Frontal cortex (tissue), 4 donors: ENCODE measurements at places on chromosomes 12 and 14.

DNA sequence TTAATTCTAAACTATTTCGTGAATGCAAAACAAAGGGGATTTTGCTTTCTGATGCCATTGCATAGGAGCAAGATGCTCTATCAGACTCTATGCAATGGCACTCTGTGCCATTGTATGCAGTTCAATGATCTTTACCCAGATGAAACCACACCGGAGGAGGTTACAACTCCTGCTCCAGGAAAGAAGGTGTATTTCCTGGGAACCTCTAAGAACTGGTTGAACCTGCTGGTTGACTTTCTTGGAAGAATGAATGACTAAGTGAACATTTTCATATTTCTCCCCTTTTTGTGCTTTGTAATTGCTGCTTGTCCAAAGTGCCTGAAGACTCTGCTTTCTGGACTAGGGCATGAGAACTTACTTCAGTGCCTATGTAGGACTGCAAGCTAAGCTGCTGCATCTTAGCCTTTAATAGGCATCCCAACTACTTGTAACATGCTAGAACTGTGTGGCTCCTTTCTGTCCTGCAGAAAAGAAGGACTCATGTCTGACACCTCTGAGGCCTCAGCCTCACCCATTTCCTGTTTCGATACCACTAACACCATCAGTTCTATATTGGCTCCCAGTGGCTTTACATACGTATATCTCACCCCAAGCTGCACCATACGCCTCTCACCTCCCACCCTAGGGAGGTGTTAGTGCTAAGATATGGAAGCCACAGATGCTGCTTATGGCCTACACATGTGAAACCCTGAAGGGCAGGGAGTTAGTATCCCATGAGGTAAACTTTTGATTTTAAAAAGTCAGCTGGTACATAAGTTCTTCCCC, 193.5 kb upstream of the CNOT2 start:
- DNase-seq: no peak

DNA sequence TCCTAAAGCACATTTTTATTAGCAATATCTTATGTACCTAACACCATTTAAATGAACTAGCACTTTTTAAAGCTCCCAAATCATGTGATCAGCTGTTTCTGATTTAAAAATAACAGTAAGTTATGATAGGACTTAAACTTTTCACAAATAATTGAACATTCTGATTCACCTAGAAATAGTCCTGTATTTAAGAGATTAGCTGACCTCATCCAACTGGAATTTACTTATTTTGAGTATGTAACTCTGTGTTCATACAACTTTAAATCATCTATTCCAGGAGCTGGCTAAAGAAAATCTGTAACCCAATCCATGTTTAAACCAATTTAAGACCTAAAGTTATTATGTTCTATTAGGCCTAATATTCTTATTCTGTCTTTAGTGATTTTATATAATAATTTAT, 184.3 kb downstream of the CCDC91 start:
- DNase-seq: no peak

DNA sequence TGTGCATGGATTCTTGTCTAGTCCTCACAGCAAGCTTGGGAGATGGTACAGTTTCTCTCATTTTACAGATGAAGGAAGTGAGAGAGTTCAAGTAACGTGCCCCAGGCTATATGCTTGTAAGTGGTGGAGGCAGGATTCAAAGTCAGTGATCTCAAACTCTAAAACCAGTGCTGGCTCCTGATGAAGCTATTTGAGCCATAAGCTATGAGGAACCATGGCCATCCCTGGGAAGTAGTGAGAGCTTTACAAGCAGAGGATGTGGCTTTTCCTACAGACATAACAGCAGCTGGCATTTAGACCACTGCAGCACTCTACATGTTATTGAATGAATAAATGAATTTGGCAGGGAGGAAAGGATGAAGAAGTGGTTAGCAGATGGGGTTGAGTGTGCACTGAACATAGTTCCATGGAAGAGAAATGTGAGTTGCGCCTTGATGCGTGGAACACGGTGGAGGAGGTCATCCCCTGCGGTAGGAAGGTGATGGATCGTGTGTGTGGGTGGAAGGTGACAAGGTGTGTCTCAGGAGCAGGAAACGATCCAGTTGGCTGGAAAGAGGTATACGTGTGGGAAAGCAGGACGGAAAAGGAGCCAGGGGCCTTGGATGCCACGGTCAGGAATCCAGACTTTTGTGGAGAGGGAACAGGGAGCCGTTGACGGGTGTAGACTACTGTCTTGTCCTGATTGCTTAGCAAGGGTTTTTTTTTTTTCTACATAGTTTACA, 65.2 kb downstream of the RFX4 start:
- no peak for DNase-seq

- peak; percentile 15 for DNase-seq
Observed at GRCh38 chr12:13661005-13661887, 320.2 kb downstream of the GRIN2B start.

DNA sequence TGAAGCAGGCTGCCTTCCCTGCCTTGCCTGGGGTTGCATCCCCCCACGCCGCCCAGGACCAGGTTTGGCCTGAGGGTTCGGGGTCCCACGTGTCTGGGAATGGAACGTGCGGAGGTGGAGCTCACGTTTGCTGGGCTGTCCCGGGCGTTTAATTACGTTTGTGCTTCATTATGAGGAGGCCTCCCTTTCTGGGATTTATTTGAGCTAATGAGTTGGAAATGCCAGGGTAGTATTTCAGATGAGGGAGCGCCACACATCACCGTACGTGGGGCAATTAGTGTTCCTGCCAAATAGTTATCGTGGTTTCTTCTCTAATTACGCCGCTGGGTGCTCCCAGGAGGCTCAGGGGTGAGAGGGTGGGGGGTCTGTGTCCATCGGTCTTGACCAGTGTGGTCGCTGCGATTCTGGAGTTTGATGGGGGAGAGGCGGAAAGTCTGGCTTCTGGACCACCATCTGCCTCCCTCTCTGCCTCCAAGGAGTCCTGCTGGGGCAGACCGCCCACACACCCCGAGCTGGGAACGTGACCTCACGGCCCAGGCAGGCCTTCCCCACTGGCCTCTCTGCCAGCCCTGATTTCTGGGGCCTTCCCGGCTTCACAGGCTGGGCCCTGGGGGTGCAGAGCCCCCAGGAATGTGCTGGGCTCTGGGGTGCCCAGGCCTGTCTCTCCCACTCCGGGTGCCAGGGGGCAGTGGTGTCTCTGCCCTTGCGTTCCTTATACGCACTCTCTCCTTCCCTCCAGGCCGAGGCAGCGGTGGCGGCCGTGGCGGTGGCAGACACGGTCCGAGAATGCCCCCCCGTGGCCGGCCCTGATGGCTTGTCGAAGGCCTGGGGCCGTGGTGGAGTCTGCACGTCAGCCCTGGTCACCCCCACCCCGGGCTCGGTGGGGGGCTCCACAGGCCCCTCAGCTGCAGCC, 18.9 kb downstream of the KIF26A start:
- DNase-seq: no peak

- no peak for DNase-seq
Observed at GRCh38 chr14:72528059-72528862, 365.6 kb downstream of the DPF3 start.

GRCh38 chr12:47621960-47622359, 83.9 kb downstream of the RPAP3 start:
- no peak for DNase-seq

- no peak for DNase-seq
Observed at GRCh38 chr14:24481622-24482324, 26.3 kb downstream of the CMA1 start.
